AG20443 (cell line): ENCODE measurements at places on chromosomes 1 and 21.

- no peak for DNase-seq
These were observed 247.2 kb downstream of the NFIA start for GRCh38 chr1:61329556-61329955.

- no peak for DNase-seq
These were observed 23.0 kb upstream of the SAMSN1 start for GRCh38 chr21:14569026-14569621.

GRCh38 chr1:59769736-59770095 is 45.0 kb upstream of the HOOK1 start:
- DNase-seq = no peak

DNA sequence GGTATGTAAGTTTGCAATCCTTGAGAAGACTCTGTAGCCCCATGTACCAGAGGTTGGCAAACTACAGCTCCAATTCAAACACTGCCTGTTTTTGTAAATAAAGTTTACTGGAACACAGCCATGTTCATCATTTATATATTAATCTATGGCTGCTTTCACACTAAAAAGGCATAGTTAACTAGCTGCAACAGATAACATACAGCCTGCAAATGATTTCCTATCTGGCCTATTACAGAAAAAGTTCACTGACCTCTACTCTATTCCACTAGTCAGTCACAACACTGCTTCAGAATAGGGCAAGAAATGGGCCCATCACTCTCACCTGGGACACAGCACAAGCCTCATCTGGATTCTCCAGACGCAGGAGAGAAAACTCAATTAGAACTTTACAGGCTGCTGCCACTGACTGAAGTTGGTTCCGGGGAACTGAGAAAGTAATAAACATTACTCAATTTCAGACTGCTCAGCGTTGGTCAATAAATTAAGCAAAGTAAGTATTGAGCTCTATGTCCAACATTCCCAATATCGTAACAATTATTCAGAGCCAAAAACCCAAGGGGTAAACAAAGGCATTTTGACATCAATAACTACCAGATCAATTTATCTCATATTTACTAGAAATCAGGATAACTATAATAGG is 10.6 kb downstream of the UBR4 start:
- no peak for DNase-seq

DNA sequence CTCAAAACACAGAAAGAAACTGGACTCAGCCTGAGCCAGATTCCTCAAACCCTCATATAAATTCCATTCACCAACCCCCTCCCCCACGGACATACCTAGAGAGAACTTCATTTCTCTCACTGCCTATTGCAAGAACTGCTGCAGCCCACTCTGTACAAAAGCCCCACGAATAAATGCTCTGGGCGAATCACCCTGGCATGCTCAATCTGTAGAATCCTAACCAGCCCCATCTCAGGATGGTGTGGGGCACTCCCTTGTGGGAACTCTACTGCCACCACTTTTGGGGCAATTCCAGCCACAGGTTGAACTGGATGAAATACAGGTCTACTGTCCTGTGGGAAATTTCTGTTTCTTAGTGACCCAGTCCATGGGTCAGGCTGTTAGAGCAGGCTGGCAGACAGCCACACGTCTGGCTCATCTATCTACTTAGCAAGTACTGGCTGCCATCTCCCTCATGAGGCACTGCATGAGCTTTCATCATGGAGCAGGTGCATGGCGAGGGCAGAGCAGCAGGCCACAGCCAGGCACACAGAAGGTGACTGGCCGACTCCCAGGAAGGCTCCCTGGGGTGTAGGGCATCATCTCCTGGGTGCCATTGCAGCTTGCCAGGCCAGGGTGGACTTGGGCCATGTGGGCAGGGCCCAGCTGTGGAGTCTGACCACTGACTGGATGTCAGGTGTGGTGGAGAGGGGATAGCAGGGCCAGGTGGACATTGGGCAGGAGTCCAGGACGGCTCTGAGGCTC is 1.6 kb upstream of the C1orf35 start:
- no peak for DNase-seq

GRCh38 chr1:206012086-206012859 is 9.1 kb upstream of the RAB7B start:
- no peak for DNase-seq

- no peak for DNase-seq
These were observed 8.7 kb downstream of the GBP4 start for GRCh38 chr1:89190017-89190416.

- no peak for DNase-seq
These were observed 276.0 kb downstream of the MRPL39 start for GRCh38 chr21:25331286-25331685.

DNA sequence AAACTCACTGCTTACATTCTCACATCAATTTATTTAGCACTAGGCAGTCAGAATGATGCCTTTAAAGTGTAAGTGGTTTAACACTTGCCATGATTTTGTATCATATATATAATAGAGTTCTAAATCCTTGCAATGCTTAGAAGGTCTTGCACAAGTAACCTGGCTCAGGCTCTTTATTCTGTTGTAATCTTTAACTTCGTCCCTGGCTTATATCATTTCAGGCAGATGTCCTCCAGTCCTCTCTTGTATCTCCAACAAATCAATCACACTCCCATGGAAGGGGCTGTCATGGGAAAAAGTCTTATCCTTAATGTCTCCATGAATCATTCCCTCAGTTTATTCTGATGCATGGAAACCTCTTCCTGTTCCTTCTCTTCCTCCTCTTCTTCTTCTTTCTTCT is 841.6 kb upstream of the B3GALT2 start:
- no peak for DNase-seq

DNA sequence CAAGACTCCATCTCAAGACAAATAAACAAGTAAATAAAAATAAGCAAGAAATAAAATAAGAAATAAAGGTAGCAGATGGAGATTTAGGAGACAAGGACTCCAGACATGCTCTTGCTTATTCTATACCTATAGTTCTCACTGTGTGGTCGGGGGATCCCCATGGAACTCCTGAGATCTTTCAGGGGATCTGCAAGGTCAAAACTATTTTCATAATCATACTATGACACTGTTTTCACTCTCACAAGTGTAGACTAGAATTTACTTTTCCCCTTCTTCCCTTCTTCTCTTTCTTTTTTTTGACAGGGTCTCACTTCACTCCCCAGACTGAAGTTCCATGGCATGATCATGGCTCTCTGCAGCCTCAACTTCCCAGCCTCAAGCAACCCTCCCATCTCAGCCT is 29.8 kb upstream of the NLRP3 start:
- DNase-seq = no peak

DNA sequence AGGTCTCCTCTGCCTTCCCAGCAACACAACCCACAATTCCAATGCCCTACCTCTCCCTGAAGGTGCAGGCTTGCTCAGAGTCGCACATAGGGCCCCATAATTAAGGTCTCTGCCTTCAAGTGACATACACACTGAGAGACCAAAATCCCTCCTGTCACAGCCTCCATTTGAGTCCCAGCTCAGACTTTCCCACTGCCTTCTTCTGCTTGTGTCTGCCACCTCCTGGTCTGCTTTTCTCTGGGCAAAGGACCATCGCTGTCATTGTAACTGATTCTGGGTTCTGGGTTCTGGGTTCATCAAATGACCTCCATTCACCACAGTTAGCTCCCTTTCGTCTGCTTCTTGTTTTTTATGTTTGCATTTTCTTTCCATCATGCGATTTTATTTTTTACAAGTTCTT is 119.2 kb upstream of the ATP1B1 start:
- no peak for DNase-seq

GRCh38 chr1:159266832-159267231 is 35.3 kb upstream of the FCER1A start:
- no peak for DNase-seq

DNA sequence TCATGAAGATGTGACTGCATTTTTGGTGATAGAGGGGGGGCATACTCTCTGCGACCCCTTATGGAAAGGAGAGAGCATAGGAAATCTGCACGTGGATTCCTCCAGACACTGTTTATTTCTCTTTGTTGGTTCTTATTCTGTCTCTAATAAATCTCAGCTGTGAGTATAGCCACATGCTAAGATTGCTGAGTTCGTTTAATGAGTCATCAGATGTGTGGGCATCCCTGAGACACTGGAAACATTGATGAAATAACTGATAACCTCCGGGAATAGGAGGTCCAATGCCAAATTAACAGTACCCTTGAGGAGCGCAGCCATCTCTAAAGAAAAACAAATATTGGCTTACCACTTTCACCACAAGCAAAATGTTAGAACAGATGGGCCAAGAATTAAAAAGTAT is 880.2 kb upstream of the NEGR1 start:
- no peak for DNase-seq

DNA sequence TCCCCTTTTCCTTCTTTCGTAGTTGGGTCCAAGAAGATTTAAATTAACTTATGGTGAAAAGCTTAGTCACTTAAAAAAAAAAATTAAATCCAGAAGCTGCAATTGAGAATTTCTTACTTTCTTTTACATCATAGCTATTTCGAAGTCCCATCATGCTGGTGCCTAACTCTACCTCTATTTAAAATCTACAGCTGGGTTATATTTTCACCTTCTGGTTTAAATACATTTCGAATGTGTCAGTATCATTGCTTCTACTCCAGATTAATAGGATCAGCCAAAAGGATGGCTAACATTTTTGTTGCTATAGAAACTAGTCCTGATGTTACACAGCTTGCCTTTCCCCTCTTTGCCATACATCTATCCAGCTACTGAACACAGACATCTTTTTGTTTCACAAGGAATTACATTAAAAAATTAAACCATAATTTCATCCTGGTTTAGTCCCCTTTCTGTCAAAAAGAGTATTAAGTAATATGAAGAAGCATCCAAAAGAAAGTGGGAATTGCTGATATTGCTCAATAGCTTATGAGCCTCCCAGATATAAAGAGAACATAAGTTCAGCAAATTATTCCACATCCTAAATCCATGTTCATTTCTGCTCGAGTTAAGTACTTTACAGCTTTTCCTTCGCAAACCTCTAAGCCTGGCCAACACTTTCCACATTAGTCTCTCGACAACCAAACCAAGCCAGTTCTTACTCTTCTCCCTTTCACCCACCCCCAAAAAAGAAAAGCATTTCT is 396.7 kb upstream of the DAB1 start:
- DNase-seq = no peak

GRCh38 chr1:18540136-18540765 is 59.5 kb downstream of the KLHDC7A start:
- no peak for DNase-seq

DNA sequence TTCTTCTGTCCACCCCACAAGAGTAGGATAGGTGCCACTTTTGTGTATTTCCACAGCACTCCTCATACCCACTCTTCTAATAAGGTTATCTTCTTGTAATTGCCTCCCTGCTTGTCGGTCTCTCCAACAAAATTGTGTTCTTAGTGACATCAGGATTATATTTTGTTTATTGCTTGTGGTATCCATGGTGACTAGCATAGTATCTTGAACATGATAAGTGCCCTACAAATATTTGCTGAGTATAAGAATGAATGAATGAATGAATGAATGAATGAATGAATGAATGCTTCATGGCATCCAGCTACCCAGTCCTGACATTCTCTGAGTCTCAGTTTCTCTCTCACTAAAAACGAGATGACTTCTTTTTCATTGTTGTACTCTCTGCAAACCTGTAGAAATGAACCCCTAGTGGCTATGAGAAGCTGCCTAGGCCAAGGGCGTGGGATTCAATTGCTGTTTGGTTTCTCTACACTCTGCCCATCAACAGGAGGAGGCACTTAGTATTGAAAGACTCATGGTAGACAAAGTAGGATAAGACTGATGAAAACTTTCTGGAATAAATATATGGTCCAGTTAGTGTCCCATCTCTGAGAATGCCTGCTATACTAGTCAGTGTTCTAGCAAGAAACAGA is 121.0 kb downstream of the TMEM53 start:
- no peak for DNase-seq

DNA sequence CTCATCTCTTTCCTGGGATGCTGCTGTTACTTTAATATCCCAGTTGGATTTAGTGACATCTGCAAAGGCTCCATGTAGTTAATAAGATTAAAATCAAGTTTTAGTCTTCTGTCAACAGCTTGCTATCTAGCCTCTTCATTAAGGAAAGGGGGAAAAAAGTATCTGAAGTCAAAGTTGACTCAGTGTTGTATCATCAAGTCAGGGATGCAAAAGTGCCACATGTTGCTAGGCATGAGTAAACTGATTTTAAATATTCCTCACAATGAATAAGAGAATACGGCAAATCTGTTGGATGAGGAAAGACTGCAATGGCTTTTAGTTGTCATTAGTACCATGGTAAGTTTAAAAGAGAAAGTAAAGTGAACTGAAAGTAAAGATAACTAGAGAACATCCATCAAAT is 383.2 kb upstream of the ZRANB2 start:
- DNase-seq = peak; percentile 17

DNA sequence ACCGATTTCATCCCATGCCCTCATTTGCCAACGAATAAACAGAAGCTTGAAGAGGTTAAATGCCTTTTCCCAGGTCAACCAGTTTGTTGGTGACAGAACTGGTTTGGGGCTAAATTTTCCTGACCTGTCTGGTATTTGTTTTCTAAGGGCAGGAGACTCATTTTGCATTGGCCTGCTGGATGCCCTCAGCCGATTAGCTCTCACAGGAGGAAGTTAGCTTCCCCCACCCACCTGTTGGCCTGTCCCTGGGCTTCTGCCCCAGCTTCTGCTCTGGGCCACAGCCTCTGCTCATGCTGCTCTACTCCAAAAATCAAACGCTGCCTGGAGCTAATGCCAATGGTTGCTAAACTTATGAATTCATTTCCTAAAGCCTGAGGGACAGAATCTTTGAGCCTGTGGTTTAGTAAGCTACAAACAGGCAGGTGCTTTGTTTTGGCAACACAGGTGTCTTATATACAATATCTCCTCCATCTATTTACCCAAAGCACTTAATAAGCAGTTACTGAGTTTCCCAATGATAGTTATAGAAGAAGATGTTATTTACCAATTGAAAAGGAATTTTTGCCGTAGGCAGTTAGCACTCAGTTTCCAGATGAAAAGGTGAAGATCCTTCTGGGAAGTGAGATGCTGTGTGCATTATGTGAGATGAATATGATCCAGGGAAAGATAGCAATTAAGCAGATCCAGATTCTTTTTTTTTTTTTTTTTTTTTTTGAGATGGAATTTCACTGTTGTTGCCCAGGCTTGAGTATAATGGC is 82.3 kb downstream of the TM2D1 start:
- DNase-seq = no peak

- no peak for DNase-seq
These were observed 45.2 kb upstream of the HAO2 start for GRCh38 chr1:119323216-119323982.

GRCh38 chr1:85660541-85660940 is 47.7 kb downstream of the ZNHIT6 start:
- DNase-seq = no peak

DNA sequence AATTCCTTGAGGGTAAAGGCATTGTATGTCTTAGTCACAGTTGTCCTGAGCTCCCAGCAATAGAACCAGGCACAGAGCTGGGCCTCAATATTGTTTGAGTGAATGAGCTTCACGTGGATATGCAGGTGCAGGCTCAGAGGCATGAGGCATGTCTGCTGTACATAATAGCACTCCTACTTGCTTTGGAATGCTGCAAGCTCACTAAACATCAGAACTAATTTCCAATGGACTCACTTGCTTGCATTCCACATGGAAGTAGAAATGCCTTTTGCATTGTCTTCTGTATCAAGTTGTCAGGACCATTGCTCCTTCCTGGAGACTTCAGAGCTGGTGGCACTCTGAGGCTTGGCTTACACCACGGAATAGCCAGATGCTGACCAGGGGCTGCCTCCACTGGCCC is 37.1 kb downstream of the INAVA start:
- no peak for DNase-seq
